ENCODE measurements at places on chromosomes 7 and 10. TPM values are rescaled to one million over a fixed set of nuclear protein-coding genes. Genes with fewer than 3 reads are reported as not detected.

DNA sequence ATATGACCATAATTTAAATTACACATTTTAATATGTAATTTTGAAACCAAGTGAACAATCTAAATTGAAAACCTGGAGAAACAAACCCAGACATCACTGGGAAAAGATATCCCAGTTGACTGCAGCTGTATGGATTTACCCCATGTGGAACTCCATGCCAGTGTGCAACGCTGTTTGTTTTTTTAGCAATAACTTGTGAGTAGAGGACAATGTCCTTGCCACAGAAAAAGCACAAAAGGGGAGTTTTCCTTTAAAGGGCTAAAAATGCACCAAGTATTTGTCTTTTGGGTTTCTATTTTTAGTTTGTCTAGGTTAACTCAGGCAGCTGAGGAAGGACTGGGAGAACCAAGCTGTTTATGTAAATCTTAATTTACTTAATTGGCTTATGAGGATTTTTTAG lies 15.1 kb upstream of the COL17A1 start:
- no peaks in the 10 kb centered on the region for H3K36me3 ChIP-seq
- no peak overlapping the region for H3K27ac ChIP-seq
- peaks cover 2% of the 10 kb centered on the region for H3K4me1 ChIP-seq
- H3K27me3 ChIP-seq, result no peaks in the 10 kb centered on the region
- DNase-seq, result no peak

GRCh38 chr10:110355141-110355831 lies 50.6 kb upstream of the SMNDC1 start:
- no peaks in the 10 kb centered on the region for H3K27me3 ChIP-seq
- H3K36me3 ChIP-seq, result no peaks in the 10 kb centered on the region
- H3K4me3 ChIP-seq, result no peak overlapping the region

- DNase-seq, result no peak
- H3K27ac ChIP-seq, result no peak overlapping the region
- no peak overlapping the region for H3K4me3 ChIP-seq
- H3K4me1 ChIP-seq, result peaks cover 6% of the 10 kb centered on the region
Measured at GRCh38 chr7:137916980-137917645, 70.3 kb upstream of the DGKI start.

DNA sequence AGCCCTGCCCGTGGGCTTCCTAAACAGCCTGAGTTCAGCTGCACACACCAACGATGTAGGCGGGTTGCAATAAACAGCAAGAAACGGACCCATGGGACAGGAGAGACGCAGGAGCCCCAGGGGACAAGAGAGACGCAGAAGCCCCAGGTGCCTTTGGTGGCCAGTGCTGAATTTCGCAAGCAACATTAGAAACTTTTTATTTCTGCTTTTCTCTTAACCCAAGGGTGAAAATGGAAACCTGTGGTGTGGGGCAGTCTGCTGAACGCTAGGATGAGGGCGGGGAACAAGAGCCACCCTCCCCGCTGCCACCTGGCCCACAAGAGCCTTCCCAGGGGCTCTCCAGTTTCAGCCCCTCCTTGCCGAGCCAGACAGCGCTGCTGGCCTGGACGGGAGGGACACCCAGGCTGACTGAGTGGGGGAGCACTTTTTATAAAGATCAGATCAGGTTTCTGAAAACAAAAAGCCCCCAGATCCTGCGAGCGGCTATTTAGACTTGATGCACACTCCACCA lies 20.0 kb upstream of the GPR146 start:
- DNase-seq, result no peak
- H3K27me3 ChIP-seq, result no peaks in the 10 kb centered on the region
- peaks cover 26% of the 10 kb centered on the region for H3K36me3 ChIP-seq
- H3K4me3 ChIP-seq, result no peak overlapping the region
- H3K4me1 ChIP-seq, result peaks cover 9% of the 10 kb centered on the region

DRGX gene
- not detected for total RNA-seq

- no peak overlapping the region for H3K27ac ChIP-seq
- H3K4me3 ChIP-seq, result no peak overlapping the region
- H3K27me3 ChIP-seq, result no peaks in the 10 kb centered on the region
Measured at GRCh38 chr10:74153123-74153522, 2.1 kb downstream of the ADK start.

DNA sequence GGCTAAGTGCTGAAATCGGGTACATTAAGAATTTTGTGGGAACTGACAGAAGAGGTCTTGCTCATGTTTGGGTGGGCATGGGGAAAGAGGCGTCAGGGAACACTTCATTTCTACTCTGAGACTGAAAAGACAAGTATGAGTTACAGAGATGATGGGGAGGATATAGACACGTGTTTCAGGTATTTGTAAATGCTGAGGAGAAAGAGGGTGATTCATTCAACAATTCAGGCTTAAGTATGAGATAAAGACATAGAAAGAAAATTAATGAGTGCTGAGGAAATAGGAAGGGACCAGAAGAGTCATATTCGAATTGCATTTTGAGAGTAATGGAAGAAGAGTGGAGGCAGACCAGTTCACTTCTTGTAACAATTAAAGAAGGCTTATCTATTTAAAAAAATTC lies 143.6 kb downstream of the HBP1 start:
- no peak overlapping the region for H3K4me3 ChIP-seq
- H3K4me1 ChIP-seq, result no peaks in the 10 kb centered on the region
- H3K27me3 ChIP-seq, result no peaks in the 10 kb centered on the region
- no peak overlapping the region for H3K27ac ChIP-seq

DNA sequence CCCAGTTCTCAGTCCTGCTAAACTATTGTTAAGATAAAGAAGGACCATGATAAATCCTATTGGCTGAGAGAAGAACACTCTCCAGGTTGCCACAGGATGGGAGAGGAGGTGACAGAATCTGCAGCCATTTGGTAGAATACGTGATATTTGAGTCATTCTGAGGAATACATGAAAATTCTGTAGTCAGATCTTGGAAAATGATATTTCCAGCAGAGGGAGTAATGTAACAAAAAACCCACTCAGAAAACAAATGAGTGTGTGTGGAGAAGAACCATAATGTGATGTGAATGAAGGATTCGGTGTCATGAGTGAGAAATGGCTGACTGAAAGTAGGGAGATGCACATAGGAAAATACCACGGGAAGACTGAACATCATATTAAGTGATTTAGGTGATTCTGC lies 128.5 kb upstream of the PFKP start:
- H3K27ac ChIP-seq, result no peak overlapping the region
- peaks cover 15% of the 10 kb centered on the region for H3K27me3 ChIP-seq
- peak; percentile 21 for DNase-seq

GRCh38 chr7:130683026-130683425 lies 3.3 kb downstream of the TSGA13 start:
- no peaks in the 10 kb centered on the region for H3K36me3 ChIP-seq
- H3K27me3 ChIP-seq, result peaks cover 17% of the 10 kb centered on the region
- no peak overlapping the region for H3K4me3 ChIP-seq
- H3K4me1 ChIP-seq, result no peaks in the 10 kb centered on the region
- no peak overlapping the region for H3K27ac ChIP-seq
- no peak for DNase-seq

- H3K4me3 ChIP-seq, result peak overlapping the region; percentile 90
- peak; percentile 38 for DNase-seq
- H3K27me3 ChIP-seq, result no peaks in the 10 kb centered on the region
- H3K4me1 ChIP-seq, result peaks cover 9% of the 10 kb centered on the region
- peak overlapping the region; percentile 100 for H3K27ac ChIP-seq
Measured at GRCh38 chr10:112952282-112953173, 2.5 kb downstream of the TCF7L2 start.

UNCX gene
- not detected for total RNA-seq

- H3K36me3 ChIP-seq, result no peaks in the 10 kb centered on the region
- H3K27me3 ChIP-seq, result no peaks in the 10 kb centered on the region
- no peak overlapping the region for H3K4me3 ChIP-seq
- H3K27ac ChIP-seq, result no peak overlapping the region
- H3K4me1 ChIP-seq, result peaks cover 5% of the 10 kb centered on the region
Measured at GRCh38 chr7:98771941-98772603, 97.7 kb downstream of the TMEM130 start.

- no peaks in the 10 kb centered on the region for H3K27me3 ChIP-seq
- peak within 1 kb of the TSS; percentile 98 for H3K27ac ChIP-seq
- peak; percentile 86 for DNase-seq
- H3K36me3 ChIP-seq, result no peaks in the 10 kb centered on the region
- H3K4me1 ChIP-seq, result peaks cover 2% of the 10 kb centered on the region
Measured at GRCh38 chr10:86756511-86757112, at the start of gene BMPR1A. TSS of gene BMPR1A (plus strand) at chr10:86756619. CDS start at chr10:86876019, 119,400 bp downstream.

DNA sequence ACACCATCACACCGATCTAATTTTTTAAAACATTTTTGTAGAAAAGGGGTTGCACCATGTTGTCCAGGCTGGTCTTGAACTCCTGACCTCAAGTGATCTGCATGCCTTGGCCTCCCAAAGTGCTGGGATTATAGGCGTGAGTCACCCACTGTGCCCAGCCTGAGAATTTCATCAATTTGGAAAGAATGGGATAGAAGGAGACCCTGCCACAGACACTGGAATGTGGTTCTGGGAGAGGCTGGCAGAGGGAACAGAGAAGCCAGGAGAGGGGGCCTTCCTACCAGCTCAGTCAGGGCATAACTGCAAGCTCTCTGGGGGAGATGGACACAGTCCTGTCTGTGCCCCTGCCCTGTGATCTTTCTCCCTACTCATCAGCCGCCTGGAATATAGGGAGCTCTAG lies 42.1 kb upstream of the MKRN1 start:
- peaks cover 35% of the 10 kb centered on the region for H3K36me3 ChIP-seq
- 0 out of 2 replicates have a peak, but pooled peaks cover 2% of the 10 kb centered on the region for H3K4me1 ChIP-seq
- no peak for DNase-seq
- H3K27ac ChIP-seq, result no peak overlapping the region

DNA sequence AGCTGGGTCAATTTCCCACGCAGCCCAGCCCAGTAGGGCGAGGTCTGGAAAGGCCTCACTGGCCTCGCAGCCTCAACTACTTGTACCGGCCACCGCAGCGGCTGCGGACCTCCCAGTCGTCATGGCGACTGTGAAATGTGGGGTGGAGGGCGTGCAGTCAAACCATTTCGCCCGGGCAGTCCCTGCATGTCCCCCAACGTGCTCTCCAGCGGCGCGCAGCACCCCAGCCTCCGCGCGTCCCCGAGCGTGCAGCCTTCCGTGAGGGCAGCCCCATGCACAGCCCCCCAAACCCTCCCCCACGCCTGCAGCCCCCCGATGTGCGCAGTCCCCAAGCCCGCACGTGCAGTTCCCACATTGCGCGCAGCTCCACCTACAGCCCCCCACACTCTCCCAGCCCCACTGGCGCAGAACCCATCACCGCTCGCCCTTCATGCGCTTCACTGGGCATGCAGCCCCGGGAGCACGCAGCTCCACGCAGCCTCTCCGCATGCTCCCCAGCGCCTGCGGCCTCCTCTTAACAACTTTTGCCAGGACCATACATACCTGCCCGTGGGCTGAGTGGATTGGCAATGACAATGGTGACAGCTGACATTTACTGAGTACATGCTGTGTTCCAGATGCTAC lies 34.5 kb upstream of the SFTPD start:
- no peak overlapping the region for H3K4me3 ChIP-seq
- H3K27ac ChIP-seq, result no peak overlapping the region
- DNase-seq, result no peak
- no peaks in the 10 kb centered on the region for H3K36me3 ChIP-seq

ZNF853 gene
- total RNA-seq, result 3.3 TPM

DNA sequence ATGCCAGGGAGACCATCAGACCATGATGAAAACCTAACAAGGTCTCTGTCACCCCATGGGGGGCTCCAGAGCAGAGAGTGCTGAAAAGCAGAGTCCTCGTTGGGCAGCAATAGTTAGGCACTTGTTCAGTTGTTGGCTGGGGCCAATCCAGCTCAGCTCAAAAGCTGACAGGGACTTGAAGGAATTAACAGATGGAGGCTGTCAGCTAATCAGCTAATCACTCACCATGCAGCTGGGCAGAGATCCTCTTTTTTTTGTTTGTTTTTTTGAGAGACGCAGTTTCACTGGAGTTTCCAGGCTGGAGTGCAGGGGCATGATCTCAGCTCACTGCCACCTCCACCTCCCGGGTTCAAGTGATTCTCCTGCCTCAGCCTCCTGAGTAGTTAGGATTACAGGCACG lies 18.1 kb downstream of the CEP55 start:
- H3K4me3 ChIP-seq, result no peak overlapping the region
- peaks cover 5% of the 10 kb centered on the region for H3K4me1 ChIP-seq
- H3K27me3 ChIP-seq, result no peaks in the 10 kb centered on the region
- peaks cover 5% of the 10 kb centered on the region for H3K36me3 ChIP-seq
- H3K27ac ChIP-seq, result no peak overlapping the region

- H3K4me3 ChIP-seq, result no peak overlapping the region
- H3K36me3 ChIP-seq, result no peaks in the 10 kb centered on the region
- H3K27me3 ChIP-seq, result no peaks in the 10 kb centered on the region
- DNase-seq, result no peak
Measured at GRCh38 chr7:158525648-158526484, 61.8 kb downstream of the PTPRN2 start.

DNA sequence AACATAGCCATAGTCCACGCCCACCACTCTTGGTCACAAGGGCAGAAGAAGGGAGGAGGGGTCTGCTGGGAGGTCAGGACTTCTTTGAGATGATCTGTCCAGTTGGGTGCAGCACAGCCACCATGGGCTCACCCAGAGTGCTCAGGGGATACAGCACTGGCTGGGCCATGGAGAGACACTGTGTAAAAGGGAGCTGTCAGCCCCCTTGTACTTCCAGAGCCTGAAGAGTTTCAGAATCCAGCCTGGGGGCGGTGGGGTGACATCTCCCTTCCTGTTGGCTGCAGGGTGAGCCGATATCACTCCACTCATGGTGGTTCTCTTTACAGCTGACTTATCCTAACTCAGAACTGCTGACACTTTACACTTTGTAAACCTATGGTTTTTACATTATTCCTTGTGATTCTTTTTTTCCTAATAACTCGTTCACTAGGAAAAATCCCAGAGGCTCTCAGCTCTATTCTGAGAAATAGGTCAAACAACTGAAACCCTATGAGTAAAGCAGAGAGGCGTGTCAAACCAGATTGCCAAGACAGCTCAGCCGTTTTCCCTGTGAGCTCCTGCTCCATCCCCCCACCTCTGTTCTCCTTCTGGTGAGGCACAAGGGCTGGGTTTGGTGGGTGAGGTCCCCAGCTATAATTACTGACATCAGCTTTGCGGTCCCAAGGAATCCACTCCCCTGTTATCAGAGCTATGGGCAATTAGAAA lies 3.2 kb upstream of the MRPS24 start:
- DNase-seq, result peak; percentile 92
- H3K4me3 ChIP-seq, result no peak overlapping the region
- peak overlapping the region; percentile 79 for H3K27ac ChIP-seq
- no peaks in the 10 kb centered on the region for H3K27me3 ChIP-seq
- H3K36me3 ChIP-seq, result peaks cover 21% of the 10 kb centered on the region

DNA sequence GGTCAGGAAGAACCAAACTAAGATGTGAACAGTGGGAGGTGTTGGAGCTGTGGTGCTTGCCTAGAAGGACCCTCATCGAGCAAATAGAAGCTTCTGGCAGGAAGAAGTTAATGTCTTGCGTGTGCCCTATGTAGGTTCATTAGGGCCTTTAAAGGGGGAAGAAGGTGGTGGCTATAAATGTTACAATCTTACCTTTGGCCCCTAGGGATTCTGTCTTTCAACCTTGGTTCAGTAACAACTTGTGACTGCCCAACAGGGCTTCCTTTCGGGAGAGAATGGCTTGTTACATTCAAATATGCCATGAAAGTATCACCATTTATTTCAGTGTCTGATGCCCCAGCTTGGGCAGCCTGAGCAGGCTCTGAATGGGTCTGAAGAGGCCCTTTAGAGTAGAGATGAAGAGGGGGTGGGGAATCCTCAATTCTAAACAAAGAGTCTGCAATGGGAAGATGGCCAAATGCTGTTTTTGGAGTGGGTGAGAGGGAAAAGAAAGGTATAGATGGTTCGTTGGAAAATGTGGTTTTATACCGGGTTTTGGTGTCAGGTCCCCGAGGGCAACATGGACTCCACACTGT lies 108.0 kb downstream of the TCF7L2 start:
- H3K36me3 ChIP-seq, result peaks cover 2% of the 10 kb centered on the region
- no peak for DNase-seq
- no peaks in the 10 kb centered on the region for H3K27me3 ChIP-seq
- no peak overlapping the region for H3K4me3 ChIP-seq
